ENCODE measurements at places on chromosomes 13 and 19.

DNA sequence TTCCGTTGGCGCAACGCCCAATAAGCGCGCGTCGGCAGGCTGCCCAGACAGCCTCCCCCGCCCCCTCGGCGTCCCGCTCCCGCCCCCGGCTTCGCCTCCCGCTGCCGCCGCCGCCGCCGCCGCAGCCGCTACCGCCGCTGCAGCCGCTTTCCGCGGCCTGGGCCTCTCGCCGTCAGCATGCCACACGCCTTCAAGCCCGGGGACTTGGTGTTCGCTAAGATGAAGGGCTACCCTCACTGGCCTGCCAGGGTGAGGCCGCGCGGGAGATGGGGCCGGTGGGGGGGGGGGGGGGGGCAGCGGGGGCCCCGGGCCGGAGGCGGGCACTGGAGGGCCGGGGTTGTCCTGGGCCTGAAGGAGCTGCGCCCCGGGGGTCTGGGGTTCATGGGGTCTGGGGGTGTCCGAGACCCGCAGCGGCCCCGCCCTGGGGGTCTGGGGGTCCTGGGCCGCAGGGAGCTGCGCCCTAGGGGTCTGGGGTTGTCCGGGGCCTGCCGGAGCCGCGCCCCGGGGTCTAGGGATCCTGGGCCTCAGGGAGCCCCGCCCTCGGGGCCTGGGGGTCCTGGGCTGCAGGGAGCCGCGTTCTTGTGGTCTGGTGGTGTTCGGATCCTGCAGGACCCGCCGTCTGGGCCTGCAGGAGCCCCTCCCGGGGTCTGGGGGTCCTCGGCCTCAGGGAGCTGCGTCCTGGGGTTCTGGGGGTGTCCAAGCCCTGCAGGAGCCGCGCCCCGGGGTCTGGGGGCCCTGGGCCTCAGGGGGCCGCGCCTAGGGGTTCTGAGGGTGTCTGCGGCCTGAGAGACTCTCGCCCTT lies at the start of gene HDGFL2:
HDGFL2 (plus strand) TSS at position 124 of the 801 bp plus-strand sequence; CDS start at position 178, 54 bp downstream.
- no peak for DNase-seq

DNA sequence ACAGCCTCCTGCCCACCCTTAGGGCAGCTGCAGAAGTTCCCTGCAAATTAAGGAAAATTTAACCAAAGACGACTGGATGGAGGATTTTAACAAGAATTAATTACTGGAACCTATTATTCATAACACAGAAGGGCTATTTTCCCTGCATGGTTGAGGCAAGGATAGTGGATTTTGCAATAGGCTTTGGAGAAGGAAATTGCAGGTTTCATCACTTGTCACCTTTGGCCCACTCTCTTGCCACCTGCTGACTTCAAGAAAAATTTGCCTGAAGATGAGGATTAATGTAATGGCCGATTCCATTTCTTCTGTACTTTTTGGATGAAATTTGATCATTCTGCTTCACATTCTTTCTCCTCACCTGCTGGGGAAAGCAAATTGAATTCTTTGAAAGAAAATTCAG lies 261.7 kb downstream of the FGF9 start:
- no peak for DNase-seq

GRCh38 chr13:46953331-46953730 lies 56.5 kb upstream of the HTR2A start:
- DNase-seq: no peak

GRCh38 chr13:20131057-20131832 lies 29.6 kb downstream of the GJA3 start:
- DNase-seq: no peak

DNA sequence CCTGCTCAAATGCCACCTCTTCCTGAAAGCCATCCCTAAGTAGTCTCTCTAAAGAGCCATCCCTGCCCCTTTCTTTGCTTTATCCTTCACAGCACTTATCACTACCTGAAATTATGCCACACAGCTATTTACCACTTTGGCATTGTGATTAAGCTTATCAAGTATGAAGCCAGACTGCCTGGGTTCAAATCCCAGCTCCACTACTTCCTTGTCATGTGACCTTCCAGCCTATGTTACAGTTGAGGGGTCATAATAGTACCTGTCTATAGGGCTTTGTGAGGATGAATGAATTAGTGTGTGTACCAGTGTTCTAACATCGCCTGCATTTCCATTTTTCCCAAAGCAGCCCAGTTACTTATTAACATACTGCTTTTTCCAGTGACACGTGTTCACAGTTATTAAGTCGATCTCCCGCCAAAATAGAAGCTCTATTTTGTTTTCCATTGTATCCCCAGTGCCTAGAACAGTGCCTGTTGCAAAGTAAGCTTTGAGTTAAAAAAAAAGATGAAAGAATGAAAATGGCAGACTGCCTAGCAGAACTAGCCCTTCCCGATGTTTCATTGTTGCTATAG lies 32.8 kb downstream of the ZSWIM9 start:
- DNase-seq: no peak

GRCh38 chr19:30361721-30362120 lies 10.5 kb upstream of the ZNF536 start:
- no peak for DNase-seq

GRCh38 chr13:43239275-43239840 lies 216.0 kb downstream of the DNAJC15 start:
- peak; percentile 51 for DNase-seq

GRCh38 chr13:81080911-81081454 lies 740.1 kb upstream of the SPRY2 start:
- DNase-seq: no peak

GRCh38 chr13:104641309-104641708 lies 1575.1 kb upstream of the SLC10A2 start:
- peak; percentile 25 for DNase-seq

DNA sequence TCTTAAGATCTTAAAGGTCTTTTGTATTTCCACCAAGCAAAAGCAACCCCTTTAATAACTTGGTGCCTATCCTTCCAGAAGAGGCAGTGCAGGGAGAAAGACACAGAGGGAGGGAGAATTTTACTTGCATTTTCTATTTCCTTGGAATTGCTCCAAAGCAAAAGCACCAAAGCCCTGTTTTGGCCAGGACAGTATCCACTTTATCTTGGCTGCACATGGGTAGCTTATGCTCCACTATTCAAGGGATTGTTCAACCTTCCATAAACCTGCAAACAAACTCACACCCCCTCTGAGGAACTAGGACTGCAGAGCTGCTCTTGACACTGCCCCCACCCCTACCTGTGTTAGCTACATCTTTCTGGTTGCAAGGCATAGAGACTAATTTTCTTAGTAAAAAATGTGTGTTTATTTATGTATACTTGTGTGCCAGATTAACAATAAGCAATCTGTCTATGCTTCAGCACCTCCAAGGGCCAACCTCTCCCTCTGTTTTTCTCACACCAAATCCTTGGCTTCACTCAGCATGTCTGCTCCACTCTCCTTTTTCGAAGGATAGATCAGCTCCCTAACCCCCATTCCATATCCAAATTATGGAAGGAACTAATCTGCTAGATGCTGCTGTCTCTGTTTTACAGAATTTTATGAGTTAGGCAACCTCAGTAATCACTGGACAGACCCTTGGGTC lies 68.1 kb upstream of the KLF12 start:
- no peak for DNase-seq

- no peak for DNase-seq
Observed at GRCh38 chr13:80339563-80339911, 1.4 kb downstream of the SPRY2 start.

- no peak for DNase-seq
Observed at GRCh38 chr13:34750078-34750931, 191.8 kb upstream of the NBEA start.

DNA sequence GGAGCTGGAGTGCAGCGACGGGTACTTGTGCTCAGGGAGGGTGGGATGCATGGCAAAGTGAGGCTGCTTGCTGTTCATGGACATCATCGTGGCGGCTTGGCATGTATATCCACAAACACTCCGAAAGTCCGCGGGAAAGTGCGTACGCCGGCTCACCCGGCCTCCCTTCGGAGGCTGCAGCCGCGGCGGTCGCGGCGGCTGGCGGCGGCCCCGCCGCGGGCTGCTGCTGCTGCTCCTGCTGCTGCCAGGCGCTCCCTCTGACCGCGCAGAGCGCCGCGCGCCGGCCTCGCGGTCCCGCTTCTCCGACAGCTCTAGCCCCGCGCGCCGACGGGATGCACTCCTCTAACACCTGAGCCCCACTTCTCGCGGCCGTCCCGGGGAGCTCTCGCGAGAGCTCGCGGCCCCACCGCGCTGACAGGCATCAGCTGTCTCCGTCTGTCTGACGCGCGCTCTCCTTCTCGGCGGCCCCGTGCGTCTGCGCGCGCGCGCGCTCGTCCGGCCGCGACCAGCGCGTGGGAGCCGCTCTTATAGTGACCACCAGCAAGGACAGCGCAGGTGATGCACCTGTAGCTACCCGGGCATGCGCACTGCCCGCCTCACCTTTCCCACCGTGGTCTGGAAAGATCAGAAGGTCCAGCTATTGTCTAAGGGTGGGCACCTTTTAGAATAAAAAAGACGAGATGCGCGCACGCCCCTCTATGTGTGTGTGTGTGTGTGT lies at the start of gene POU4F1:
POU4F1 (minus strand) TSS at position 313 of the 718 bp plus-strand sequence; CDS start at position 87, 226 bp downstream.
- DNase-seq: no peak

GRCh38 chr13:27391471-27391870 lies 32.9 kb upstream of the GTF3A start:
- DNase-seq: no peak

- DNase-seq: no peak
Observed at GRCh38 chr13:43058831-43059230, 35.4 kb downstream of the DNAJC15 start.

DNA sequence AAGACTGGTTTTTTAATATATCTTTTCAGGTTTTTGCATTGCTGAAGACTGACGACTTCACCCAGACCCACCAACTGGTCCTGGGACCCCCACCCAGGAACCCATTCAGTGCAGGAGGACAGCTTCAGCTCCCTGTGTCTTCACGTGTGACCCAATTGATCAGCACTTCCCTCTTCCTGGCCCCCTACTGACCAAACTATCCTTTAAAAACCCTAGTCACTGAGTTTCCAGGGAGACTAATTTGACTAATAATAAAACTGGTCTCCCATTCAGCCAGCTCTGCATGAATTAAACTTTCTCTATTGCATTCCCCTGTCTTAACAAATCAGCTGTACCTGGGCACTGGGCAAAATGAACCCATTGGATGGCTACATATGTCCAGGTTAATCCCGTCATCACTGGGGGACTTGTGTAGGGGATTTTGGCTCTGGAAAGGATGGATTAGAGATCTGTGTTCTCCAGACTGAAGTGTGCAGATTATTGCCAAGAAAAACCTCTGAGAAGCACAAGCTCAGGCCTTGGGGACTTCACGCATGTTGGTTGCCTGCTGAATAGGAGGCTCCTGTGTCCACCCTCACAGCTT lies 16.3 kb upstream of the PARP4 start:
- no peak for DNase-seq

GRCh38 chr13:77300176-77301037 lies 26.5 kb downstream of the MYCBP2 start:
- DNase-seq: peak; percentile 68

DNA sequence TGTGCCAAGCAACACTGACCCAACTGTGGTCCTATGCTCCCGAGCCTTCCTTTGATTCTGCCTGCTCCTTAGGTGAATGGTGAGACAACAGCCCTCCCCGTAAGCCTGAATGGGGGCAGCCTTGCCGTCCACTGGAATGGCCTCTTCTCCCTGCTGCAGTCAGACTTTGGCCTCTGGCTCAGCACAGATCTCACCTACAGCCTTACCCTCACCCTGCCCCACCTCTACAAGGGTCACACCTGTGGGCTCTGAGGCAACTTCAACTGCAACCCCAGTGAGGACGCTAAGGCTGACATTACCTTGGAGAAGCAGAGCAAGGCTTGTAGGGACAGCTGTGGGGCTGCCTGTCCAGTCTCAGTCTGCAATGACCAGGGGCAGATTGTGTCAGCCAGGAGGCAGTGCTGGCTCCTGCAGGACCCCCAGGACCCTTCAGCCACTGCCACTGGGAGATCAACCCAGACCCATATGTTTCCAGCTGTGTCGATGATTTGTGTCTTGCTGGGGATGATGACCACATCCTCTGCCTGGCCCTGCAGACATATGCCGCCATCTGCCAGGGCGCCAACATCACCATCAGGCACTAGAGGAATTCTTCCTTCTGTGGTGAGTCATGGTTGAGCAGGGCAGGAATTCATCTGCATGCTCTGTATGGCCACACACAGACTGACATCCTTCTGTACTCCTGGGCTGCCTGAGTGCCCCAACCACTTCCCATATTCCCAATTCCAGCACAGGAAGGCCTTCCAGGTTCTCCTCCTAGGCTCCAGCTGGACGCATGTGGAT lies 27.3 kb upstream of the FXYD3 start:
- peak; percentile 89 for DNase-seq

DNA sequence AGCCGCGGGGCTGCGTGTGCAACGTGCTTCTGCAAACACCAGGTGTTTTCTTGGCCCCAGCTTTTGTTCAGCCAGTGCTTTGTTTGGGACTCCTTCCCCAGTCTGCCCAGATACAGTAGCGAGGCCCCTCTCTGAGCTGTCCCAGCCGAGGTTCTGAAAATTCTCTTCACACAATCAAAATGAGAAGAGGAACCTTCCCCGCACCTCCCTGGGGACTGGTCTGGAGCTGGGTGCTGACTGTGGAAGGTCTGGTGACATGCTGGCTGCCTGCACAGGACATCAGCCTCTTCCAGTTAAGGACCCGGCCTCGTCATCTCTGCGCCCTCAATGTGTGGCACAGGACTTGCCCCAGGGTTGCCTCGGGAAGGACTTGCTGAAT lies 4.2 kb downstream of the ATP4A start:
- DNase-seq: no peak

DNA sequence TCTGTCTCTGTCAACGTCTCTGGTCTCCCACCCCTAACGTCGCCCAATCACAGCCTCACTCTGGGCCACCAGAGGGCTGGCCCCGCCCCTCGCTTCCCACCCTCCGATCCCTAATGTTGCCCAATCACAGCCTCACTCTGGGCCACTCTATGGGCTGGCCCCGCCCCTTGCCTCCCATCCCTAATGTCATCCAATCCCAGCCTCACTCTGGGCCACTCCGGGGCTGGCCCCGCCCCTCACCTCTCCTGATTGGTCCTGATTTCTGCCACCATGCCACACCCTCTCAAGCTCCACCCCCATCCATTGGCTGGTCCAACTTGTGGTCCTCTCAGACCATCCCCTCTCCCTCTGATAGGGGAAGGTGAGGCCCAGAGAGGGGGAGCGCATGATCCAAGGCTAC lies 24.9 kb downstream of the CELF5 start:
- peak; percentile 43 for DNase-seq

DNA sequence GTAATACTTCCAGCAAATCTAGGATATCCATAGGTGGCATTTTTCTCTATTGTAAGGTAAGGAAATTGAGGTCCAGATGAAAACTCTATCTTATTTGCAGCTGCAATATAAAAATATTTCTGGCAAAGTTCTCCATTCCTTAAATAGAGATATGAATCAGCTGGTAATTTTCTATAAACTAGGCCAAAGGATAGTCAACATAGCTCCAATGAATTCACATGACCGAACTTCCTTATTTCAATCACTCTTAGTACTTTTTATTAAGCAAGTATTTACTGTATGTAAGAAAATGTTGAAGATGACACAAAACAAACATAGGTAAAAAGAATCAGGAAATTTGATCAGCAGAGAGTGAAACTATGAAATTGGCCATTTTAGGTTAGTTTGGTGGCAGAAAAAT lies 13.0 kb upstream of the LCP1 start:
- DNase-seq: no peak

DNA sequence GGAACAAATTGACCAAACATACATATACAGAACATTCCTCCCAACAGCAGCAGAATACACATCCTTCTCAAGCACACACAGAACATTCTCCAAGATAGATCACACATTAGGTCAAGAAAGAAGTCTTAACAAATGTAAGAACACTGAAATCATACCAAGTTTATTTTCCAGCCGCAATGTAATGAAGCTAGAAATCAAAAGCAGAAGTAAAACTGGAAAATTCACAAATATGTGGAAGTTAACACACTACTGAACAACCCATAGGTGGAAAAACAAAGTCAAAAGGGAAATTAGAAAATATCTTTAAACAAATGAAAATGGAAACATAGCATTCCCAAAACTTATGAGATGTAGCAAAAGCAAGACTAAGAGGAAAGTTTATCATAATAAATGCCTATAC lies 692.6 kb downstream of the DIAPH3 start:
- DNase-seq: no peak

Measured in ELR (cell line).